ENCODE measurements at places on chromosomes 5 and 9. TPM values are rescaled to one million over a fixed set of nuclear protein-coding genes. Genes with fewer than 3 reads are reported as not detected.

DNA sequence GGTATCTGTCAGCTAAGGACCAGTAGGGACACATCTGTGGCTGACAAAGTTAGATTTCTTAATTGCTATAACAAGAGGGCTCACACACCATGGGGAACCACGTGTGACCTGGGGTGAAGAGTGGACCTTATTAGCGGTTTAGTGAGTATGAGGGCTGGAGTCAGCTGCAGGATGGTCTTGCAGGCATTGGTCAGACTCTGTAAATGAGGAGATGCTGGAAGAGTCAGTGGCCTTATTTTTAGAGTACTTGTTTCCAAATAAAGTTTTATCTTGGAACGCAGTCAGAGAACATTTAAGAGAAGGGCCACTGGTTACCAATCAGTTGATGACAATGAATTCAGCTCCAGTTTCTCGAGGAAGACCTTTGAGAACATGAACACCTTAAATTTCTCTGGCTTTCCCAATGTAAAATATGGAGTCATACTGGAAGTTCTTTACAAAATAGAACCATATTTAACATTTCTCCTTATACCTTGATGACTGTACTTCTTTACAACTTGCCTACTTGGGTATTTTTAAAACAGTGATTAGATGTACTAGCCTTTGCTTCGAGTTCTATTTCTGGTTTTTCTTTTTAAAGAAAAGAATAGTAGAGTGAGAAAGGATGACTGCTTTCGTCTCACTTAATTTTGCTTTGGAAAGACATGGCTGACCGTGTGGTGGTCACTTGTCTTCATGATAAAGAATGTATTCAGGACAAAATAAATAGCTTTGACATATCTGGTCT lies 185.9 kb upstream of the S1PR3 start:
- H3K27me3 ChIP-seq, result no peaks in the 10 kb centered on the region
- no peak overlapping the region for H3K4me3 ChIP-seq
- no peak for DNase-seq
- no peaks in the 10 kb centered on the region for H3K36me3 ChIP-seq
- H3K27ac ChIP-seq, result no peak overlapping the region
- no peaks in the 10 kb centered on the region for H3K4me1 ChIP-seq

PCDHGB1 gene
- 23.4 TPM for total RNA-seq

SURF2 gene
- 34.7 TPM for total RNA-seq

DNA sequence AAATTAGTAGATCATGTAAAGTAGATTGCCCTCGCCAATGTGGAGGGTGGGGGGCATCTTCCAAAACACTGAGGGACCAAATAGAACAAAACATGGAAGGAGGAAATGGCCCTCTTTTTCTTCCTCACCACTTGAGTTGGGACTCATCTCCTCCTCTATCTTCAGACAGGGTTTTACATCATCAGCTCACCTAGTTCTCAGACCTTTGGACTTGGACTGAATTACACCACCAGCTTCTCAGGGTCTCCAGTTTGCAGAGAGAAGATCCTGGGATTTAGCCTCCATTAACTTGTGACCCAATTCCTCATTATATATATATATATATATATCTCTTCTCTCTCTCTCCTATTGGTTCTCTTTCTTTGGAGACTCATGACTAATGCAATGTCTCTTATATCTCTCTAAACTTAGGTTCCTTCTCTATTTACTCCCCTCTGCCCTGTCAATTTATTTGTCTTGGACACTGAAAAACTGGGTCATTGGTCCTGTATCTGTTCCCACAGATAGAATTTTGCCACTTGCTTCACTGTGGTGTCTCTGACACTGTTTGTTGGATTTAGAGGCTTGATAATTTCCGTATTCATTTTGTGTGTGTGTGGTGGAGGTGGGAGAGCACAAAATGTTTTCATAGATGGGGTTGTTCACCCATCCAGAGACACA lies 54.3 kb upstream of the TXNDC8 start:
- no peaks in the 10 kb centered on the region for H3K36me3 ChIP-seq
- H3K4me1 ChIP-seq, result no peaks in the 10 kb centered on the region
- H3K27ac ChIP-seq, result no peak overlapping the region
- no peaks in the 10 kb centered on the region for H3K27me3 ChIP-seq

GRCh38 chr9:124475868-124476690 lies 25.8 kb downstream of the ADGRD2 start:
- no peak for DNase-seq
- no peak overlapping the region for H3K4me3 ChIP-seq
- H3K27me3 ChIP-seq, result peaks cover 45% of the 10 kb centered on the region
- H3K27ac ChIP-seq, result no peak overlapping the region
- no peaks in the 10 kb centered on the region for H3K36me3 ChIP-seq

DNA sequence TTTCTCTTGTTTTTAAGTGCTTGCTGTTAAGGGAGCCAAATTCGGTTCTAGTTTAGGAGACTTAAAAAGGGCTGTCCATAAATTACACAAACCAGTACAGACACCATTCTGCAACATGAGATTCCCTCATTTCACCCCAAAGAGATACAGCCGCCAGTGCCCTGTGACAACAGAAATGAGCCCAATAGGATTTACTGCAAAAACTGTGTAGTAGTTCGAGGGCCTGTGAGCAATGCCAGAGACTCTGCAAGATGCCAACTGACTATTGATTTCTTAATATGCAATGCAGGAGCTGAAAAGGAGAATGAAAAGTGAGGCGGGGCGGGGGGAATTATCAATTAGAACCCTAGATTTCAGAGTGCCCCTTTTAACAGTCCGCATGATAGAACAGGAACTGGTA lies 5.7 kb upstream of the C5orf15 start:
- DNase-seq, result no peak
- no peaks in the 10 kb centered on the region for H3K27me3 ChIP-seq
- H3K4me1 ChIP-seq, result peaks cover 13% of the 10 kb centered on the region

C9orf153 gene
- 0.55 TPM for total RNA-seq

GRCh38 chr9:125674981-125675973 lies 31.7 kb downstream of the MAPKAP1 start:
- peaks cover 27% of the 10 kb centered on the region for H3K4me1 ChIP-seq
- H3K4me3 ChIP-seq, result no peak overlapping the region
- peak; percentile 69 for DNase-seq
- H3K27ac ChIP-seq, result peak overlapping the region; percentile 53
- H3K27me3 ChIP-seq, result no peaks in the 10 kb centered on the region
- peaks cover 13% of the 10 kb centered on the region for H3K36me3 ChIP-seq

WDR38 gene
- not detected for total RNA-seq

DNA sequence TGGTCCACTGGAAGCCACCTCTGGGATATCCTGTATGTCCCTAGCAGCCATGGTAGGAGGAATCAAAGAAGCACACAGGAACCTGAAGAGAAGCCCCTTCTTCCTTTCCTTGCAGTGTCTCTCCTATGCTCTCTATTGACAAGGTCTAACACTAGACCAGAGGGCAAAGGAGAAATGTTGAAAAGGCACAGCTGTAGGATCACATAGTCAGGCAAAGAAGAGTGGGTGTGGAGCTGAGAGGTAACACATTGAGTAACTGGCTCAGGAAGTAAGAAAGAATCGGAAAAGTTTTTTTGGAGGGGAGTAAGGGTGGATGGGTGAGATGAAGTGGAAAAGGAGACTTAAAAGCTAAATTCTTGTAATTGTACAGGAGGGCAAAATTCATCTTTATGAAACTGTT lies 100.1 kb downstream of the FOCAD start:
- no peak for DNase-seq
- no peaks in the 10 kb centered on the region for H3K4me1 ChIP-seq
- no peak overlapping the region for H3K27ac ChIP-seq
- H3K4me3 ChIP-seq, result no peak overlapping the region
- H3K36me3 ChIP-seq, result peaks cover 2% of the 10 kb centered on the region
- H3K27me3 ChIP-seq, result no peaks in the 10 kb centered on the region

GRCh38 chr5:83026930-83027687 lies 50.1 kb downstream of the TMEM167A start:
- H3K4me3 ChIP-seq, result no peak overlapping the region
- no peaks in the 10 kb centered on the region for H3K36me3 ChIP-seq
- peak; percentile 75 for DNase-seq
- H3K27ac ChIP-seq, result peak overlapping the region; percentile 60
- H3K4me1 ChIP-seq, result peaks cover 22% of the 10 kb centered on the region

MELK gene
- total RNA-seq, result 86.3 TPM

GRCh38 chr5:174303437-174304045 lies 258.0 kb downstream of the NSG2 start:
- H3K4me1 ChIP-seq, result no peaks in the 10 kb centered on the region
- no peaks in the 10 kb centered on the region for H3K36me3 ChIP-seq
- H3K4me3 ChIP-seq, result no peak overlapping the region
- no peak overlapping the region for H3K27ac ChIP-seq

DNA sequence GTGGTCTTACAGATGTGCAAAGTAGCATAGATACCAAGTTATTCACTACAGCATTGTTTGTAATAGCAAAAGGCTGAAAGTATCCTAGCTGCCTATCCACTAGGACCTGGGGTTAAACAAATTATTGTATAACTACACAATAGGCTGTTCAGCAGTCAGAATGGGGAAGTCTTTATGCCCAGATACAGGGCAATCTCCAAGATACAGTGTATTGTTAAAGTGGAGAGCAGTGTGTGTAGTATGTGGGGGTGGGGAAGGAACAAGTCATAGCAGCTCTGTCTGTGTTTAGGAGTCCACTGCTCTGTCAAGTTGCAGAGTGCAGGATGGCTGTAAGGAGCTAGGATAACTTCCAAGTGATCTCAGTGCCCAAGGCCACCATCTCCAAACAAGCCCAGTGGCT lies 5.5 kb downstream of the PCYOX1L start:
- no peak overlapping the region for H3K27ac ChIP-seq
- no peak for DNase-seq
- no peaks in the 10 kb centered on the region for H3K27me3 ChIP-seq
- 0 out of 2 replicates have a peak, but pooled peaks cover 4% of the 10 kb centered on the region for H3K4me1 ChIP-seq

DNA sequence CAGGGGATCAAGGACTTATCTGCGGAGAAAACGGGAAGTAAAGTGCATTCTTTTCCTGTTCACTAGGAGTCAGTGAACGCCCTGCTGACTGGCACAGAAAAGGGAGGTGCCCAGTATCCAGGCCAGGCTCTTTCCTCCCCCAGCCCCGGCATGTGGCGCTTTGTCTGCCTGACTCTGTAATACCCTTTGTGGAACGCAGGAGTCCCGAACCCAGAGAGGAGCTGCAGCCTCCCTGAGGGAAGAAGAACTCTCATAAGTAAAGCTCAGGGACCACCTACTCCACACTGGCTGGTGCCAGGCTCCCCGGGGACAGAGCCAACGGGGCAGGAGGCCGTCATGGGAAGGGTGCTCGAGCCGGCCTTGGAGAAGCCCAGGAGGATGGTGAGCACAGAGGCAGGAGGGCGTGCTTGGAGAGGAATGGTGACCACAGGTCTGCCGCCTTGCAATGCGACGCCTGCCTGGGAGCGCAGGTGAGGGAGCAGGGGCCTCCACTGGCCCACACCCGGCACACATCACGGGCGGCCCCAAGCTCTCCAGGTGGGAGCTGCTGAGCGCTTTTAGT lies 31.5 kb downstream of the VAV2 start:
- no peak overlapping the region for H3K27ac ChIP-seq
- no peaks in the 10 kb centered on the region for H3K36me3 ChIP-seq
- no peak for DNase-seq
- H3K27me3 ChIP-seq, result no peaks in the 10 kb centered on the region
- no peak overlapping the region for H3K4me3 ChIP-seq
- H3K4me1 ChIP-seq, result peaks cover 41% of the 10 kb centered on the region

GRCh38 chr5:170429014-170429413 lies 39.8 kb upstream of the KCNMB1 start:
- peak; percentile 25 for DNase-seq
- no peak overlapping the region for H3K27ac ChIP-seq
- 0 out of 2 replicates have a peak, but pooled peaks cover 3% of the 10 kb centered on the region for H3K27me3 ChIP-seq
- no peaks in the 10 kb centered on the region for H3K36me3 ChIP-seq
- H3K4me3 ChIP-seq, result no peak overlapping the region

DNA sequence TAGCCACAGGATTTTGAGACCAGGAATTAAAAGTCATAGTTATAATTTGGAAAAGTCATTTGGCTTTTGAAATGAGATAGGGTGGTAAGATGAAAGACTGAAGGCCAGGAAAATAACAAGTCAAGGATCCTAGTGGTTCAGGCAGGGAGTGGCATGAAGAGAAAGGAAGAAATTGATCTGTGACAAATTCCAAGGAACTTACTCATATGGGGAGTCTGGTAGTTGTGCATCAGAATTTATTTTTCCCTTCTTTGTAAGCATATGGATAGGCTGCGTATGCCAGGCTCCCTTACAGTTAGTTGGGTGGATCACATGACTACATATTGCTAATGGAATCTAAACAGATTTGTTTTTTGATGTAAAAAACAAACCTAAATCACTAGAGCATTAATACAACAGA lies 21.0 kb downstream of the ISL1 start:
- no peak overlapping the region for H3K27ac ChIP-seq
- H3K4me3 ChIP-seq, result no peak overlapping the region
- no peaks in the 10 kb centered on the region for H3K27me3 ChIP-seq
- no peaks in the 10 kb centered on the region for H3K36me3 ChIP-seq
- no peaks in the 10 kb centered on the region for H3K4me1 ChIP-seq
- DNase-seq, result no peak

DNA sequence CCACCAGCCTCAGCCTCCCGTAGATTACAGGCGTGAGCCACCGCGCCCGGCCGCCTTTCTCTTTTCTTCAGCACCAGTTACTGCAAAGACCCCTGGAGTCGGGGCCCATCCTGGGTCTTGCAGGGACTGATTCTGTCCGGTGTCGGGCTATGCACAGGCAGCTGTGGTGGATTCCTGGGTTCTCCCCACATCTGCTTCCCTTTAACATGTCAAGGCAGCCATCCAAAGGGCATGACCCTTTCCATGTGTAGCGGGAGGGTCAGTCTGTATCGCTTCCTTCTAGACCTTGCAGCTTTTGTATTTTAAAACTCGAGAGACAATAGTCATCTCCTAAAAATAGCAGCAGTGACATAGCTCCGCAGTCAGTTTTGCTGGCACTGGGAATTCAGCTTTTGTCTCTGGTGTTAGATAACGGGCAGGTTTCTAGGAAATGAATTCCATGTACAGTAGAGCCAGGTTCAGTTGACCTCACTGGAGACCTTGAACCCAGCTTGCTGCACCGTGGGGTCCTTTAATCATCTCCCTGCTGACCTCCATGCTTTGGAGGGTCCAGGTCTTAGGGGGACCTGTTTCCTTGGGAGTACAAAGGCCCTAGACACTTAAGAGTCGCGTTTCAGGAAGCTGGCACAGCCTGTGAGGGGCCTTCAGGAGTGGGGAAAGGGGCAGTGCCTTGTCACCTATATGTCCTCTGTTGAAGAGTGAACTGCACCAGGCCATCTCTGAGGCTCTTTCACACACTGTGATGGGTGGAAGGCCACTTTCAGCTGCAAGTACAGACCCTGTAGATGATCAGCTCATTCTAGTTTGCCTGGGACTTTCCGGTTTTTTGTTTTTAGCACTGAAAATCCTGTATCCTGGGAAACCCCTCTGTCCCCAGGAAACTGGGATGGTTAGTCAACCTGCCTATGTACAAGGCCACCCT lies 13.8 kb downstream of the ANKRD33B start:
- no peak for DNase-seq
- no peaks in the 10 kb centered on the region for H3K4me1 ChIP-seq
- no peak overlapping the region for H3K4me3 ChIP-seq
- H3K27me3 ChIP-seq, result no peaks in the 10 kb centered on the region
- no peaks in the 10 kb centered on the region for H3K36me3 ChIP-seq
- no peak overlapping the region for H3K27ac ChIP-seq

C5 gene
- 3.0 TPM for total RNA-seq

IFNA16 gene
- total RNA-seq, result not detected

C7 gene
- total RNA-seq, result 17.2 TPM

- peak overlapping the region; percentile 64 for H3K27ac ChIP-seq
- no peaks in the 10 kb centered on the region for H3K27me3 ChIP-seq
- H3K4me1 ChIP-seq, result peaks cover 36% of the 10 kb centered on the region
- peak overlapping the region; percentile 11 for H3K4me3 ChIP-seq
Measured at GRCh38 chr5:172897481-172898217, 61.6 kb upstream of the RPL26L1 start.
